ENCODE measurements at places on chromosomes 2 and 18. TPM values are rescaled to one million over a fixed set of nuclear protein-coding genes. Genes with fewer than 3 reads are reported as not detected.
A peak's percentile ranks its signal among the peaks of the same experiment; 100 is the strongest.

GRCh38 chr2:238203094-238203972 is at the start of gene ILKAP:
ILKAP (minus strand) TSS chr2:238203695; CDS start chr2:238203553, 142 bp downstream.
- peak; percentile 98 for DNase-seq

GRCh38 chr18:57207124-57207916 is 60.4 kb downstream of the BOD1L2 start:
- DNase-seq: no peak

The PPP3R1 gene
- 18.8 TPM for polyA plus RNA-seq

The REG3G gene
- not detected for polyA plus RNA-seq

The AMER3 gene
- not detected for polyA plus RNA-seq

- DNase-seq: no peak
Observed at GRCh38 chr2:142951190-142952007, 73.9 kb downstream of the KYNU start.

DNA sequence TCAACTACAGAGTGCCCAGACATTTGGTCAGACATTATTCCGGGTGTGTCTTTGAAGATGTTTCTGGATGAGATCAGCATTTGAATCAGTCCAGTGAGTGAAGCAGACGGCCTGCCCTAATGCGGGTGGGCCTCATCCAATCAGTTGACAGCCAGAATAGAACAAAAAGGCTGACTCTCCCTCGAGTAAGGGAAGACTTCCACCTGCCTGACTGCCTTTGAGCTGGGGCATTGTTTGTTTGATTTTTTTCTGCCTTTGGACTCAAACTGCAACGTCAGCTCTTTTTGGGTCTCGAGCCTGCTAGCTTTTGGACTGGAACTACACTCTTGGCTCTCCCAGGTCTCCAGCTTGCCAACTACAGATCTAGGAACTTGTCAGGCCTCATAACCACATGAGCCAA is 111.7 kb upstream of the AGAP1 start:
- DNase-seq: no peak

DNA sequence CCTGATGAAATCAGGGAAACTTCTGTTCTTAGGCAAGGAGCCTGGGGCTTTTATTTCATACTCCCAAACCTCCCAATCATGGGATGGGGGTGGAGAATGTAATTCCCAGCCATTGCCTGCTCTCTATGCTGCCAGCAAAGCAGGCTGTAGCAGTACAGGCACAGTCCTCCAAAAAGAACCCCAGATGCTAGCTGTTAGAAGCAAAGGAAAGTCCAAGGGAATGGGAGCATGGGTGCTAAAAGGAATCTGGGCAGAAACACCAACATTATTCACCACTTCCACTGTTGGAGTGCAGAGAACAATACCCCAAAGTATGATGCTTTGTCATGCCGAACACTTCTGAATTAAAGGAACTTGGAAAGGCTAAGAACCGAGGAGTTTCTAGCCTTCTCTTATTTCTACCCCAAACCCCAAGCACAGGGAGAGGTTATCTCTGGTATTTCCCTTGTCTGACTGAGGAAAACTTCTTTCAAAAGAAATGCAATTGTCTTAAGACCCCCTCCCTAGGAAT is 24.7 kb downstream of the MDH1 start:
- no peak for DNase-seq

GRCh38 chr2:220077488-220077887 is 450.1 kb downstream of the SLC4A3 start:
- no peak for DNase-seq

The TDRD15 gene
- 0.07 TPM for polyA plus RNA-seq

- DNase-seq: no peak
Observed at GRCh38 chr2:203858176-203858575, 9.4 kb upstream of the CTLA4 start.

DNA sequence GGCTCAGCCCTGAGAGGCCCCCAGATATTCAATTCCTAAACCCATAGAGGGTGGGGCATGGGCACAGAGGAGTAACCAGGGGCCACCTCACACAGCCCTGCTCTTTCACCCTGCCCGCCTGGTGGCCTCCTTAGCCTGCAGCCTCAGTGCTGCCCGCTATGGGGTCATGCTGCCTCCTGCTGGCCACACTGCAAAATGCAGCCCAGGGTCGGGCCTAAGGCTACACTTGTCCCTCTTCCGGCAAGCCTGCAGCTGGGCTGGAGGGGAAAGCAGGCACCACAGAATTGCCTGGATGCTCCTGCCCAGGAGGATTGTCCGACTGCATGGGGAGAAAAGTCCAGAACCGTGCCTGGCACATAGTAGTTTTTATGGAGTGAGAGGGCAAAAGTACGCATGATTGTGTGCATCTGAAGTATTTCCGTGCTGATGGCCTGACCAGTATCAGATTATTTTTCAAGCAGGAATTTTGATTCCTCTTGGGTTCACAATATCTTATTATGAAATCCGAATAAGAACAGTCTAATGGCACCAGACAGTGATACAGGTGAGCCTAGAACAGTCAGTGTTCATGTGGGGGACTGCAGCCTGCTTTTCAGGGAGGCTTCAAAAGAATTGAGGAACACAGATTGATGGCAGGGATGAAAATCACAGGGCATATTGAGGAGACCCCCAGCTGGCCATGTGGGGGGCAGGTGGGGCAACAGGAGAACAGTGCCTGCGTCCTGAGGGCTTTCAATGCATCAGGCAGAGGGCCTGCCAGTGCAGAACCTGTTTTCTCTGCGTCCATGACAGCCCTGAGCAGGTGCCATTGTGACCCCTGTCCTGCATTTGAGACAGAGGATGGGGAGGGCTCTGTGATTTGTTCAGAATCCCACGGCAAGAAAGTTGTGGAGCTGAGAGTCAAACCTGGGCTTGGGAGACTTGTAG is 51.2 kb upstream of the ALPP start:
- peak; percentile 95 for DNase-seq

DNA sequence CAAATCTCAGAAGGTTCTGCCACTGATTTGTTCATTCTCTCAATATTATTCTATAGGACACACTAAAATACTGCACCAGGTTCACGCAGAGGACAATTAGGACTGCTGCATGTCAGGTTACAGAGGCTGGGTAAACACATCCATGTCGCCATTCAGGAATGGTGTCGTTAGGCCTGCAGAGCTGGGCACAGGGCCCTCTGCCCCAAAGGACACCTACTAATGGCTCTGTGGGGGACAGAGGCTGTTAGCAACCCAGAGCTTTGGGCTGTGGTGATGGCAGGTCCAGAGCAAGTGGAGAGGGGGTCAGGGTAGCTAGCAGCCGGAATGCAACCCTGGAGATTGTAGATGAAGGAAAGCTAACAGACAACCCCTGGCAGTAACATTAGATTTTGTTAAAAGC is 115.9 kb downstream of the TTC32 start:
- DNase-seq: no peak

DNA sequence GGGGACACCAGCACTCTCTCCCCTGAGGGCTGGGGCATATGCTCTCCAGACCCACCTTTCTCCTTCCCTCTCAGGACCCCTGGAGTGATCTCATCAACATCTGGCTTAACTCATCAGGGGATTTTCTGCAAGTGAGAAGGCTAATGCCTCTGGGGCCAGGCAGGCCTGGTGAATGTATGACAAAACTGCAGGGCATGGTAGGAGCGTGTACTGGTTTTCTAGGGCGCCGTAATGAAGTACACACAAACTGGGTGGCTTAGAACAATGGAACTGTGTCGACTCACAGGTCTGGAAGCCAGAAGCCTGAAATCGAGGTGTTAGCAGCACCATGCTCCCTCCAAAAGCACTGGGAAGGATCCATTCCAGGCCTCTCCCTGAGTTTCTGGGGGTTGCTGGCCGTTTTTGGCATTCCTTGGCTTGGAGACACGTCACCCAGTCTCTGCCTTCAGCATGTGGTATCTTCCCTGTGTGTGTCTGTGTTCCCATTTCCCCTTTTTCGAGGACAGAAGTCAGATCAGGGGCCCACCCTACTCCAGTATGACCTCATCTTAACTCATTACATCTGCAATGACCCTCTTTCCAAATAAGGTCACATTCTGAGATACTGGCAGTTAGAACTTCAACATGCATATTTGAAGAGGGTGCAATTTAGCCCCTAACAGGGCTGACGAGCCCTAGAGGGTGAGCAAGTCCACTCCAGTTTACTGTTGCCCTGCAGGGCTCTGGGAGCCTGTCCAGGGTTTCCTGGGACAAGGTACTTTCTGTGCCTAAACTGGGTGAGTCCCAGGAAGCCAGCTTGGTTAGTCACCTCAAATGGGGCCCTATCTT is 45.5 kb upstream of the CAB39 start:
- DNase-seq: no peak

The ALKAL2 gene
- polyA plus RNA-seq: 4.2 TPM

DNA sequence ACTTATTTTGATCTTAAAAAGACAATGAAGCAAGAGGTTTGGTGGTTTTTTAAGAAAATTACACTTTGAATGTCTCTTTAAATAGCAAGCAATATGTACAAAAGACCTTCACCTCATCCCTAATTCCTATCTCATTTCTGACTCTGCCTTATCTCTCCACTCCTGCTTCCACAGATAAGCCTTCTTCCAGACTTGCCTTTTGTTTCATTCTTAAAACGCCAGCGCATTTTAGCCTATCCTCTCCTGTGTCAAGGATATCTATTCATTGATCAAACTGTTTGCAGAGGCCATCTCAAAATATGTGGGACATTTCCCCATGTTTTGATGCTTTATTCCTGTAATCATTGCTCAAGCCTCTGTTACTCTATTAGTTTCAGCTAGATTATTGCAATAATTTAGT is 562.5 kb downstream of the PARD3B start:
- DNase-seq: no peak

GRCh38 chr2:162090109-162090508 is 16.1 kb upstream of the DPP4 start:
- no peak for DNase-seq

DNA sequence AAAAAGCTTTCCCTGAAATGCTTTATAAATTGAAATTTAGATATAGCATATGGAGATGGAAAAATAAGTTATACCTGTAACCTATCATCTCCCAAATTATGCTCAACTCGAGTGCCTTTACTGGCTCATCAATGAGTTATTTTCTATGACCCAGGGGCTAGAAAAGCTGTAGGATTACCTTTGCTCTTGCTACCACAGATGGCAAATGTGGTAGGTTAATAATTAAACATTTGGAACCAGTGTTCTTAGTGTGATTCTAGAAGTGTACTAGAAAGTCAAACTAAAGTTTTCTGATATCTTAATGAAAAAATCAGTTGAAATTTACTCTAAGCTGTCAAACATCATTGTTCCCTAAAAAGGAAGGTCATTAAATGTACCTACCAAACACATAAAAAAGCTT is 22.5 kb downstream of the ALS2 start:
- no peak for DNase-seq

The MCEE gene
- polyA plus RNA-seq: 15.6 TPM

- peak; percentile 47 for DNase-seq
Observed at GRCh38 chr2:72927619-72928550, 10.6 kb downstream of the EMX1 start.

GRCh38 chr2:23036629-23037028 is 348.4 kb upstream of the KLHL29 start:
- DNase-seq: no peak

The BOLL gene
- polyA plus RNA-seq: not detected

GRCh38 chr2:120988700-120989511 is 253.2 kb downstream of the GLI2 start:
- peak; percentile 62 for DNase-seq

- no peak for DNase-seq
Observed at GRCh38 chr2:44745922-44746766, 195.4 kb upstream of the SIX3 start.

DNA sequence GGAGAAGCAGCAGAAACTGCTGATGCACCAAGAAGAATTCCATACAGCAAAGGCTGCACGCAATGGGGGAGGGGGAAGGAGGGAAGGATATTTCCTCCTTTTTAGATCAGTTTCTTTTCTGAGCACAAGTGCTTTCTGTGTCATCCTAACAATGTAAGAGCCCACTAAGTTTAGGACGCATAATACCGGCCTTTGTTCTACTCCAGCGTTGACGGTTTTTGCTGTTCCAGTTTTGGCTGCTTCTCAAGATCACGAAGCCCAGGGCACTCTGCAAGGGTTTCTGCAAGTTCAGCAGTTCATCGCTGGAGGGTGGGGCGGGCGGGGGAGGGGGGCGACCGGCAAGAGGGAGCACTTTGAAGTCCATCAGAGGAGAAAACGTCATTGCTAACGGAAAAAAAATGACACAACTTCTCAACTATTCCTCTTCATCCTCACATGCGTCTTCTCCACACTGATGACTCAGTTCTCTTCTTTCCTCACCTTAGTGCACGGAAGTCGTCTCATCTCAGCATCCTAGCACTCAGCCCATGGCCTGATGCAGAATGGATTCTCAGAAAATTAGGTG is 8.7 kb downstream of the FAM178B start:
- DNase-seq: no peak
